Choroid plexus epithelial cell (primary cell): ENCODE measurements at places on chromosomes 1 and 21.
A peak's percentile ranks its signal among the peaks of the same experiment; 100 is the strongest.

- DNase-seq: peak; percentile 50
These were observed 29.9 kb downstream of the VASH2 start for GRCh38 chr1:212980123-212980785.

GRCh38 chr21:33902349-33902748 is 13.3 kb downstream of the ATP5PO start:
- no peak for DNase-seq

GRCh38 chr1:50091068-50091467 is 17.7 kb upstream of the ELAVL4 start:
- DNase-seq: no peak

DNA sequence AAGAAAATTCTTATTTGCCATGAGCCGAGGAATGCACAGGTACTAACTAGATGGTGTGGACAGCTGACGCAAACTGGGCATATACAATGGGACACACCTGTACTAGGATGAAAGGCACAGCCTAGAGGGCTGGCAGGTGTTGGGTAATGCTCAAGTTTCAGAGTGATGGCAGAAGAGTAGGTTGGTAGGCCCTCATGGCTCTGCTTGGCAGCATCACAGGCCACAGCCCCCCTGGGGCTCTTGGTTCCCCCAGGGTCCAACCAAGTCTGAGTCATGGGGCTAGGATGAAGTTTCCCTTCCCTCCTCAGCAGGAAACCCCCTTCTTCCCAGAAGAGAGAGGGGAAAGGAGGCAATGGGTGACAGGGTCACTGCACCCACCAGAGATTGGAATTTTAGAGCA is 35.2 kb downstream of the SPEN start:
- peak; percentile 34 for DNase-seq

- DNase-seq: peak; percentile 77
These were observed 35.6 kb upstream of the ADGRL4 start for GRCh38 chr1:79042117-79042516.
